Fibroblast of mammary gland (primary cell): ENCODE measurements at places on chromosomes 2 and 18.
A peak's percentile ranks its signal among the peaks of the same experiment; 100 is the strongest.

DNA sequence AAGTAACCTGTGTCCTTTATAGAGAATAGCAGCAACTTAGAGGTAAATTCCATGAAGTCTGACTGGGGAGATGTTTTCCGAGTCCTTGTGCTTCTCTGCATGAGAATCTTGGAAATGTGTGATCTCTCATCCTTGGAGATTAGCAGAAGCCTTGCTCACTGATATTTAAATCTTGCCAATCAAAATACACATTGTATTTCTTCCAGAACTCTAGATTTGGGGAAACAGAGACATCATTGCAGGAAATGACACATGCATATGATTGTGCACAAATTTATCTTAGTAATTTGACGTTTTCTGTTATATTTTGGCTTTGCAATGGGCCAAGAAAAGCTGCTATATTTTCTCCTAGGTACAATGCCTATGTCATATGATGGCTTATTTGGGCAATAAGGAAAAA lies 182.6 kb downstream of the ZNF804A start:
- DNase-seq: peak; percentile 3

- DNase-seq: no peak
Measured at GRCh38 chr2:162457490-162457889, 113.6 kb downstream of the GCA start.

DNA sequence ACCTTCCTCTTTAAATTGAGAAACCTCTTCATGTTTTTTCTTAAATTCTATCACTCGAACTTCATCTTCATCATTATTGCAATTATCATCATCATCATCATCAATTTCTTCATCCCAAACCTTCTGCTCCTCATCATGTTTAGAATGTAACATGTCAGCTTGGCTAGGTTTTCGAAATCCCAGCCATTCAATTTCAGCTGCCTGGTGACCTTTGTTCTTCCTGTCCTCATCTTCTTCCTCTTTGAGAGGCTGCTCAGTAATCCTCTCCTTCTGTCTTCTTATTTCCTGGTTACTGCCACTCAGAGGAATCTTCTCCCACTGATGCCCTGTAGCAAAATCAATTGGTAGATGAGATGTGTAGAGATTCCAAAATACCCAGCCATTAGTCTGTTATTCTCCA lies 4.2 kb downstream of the ERMN start:
- no peak for DNase-seq

DNA sequence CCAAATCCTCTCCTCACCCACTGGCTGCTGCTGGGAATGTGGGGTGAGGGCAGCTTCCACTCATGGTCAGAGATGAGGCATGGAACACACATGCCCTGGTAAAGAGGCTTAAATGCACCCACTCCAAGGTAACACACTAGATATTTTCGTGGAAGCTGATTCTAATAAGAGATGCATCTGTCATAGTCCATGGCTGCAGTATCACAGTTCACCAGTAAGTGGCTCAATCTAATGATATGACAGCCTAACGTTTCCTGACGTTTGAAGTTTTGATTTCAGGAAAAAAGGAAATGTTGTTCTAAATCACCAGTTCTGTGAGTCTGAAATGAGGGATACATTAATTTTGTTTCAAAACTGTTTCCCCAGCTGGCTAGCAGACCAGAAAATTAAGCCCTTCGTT lies 38.2 kb downstream of the LCT start:
- peak; percentile 14 for DNase-seq

- DNase-seq: peak; percentile 95
Measured at GRCh38 chr2:158756976-158757375, 38.1 kb upstream of the DAPL1 start.

- no peak for DNase-seq
Measured at GRCh38 chr18:44474591-44474990, 206.1 kb upstream of the SETBP1 start.

DNA sequence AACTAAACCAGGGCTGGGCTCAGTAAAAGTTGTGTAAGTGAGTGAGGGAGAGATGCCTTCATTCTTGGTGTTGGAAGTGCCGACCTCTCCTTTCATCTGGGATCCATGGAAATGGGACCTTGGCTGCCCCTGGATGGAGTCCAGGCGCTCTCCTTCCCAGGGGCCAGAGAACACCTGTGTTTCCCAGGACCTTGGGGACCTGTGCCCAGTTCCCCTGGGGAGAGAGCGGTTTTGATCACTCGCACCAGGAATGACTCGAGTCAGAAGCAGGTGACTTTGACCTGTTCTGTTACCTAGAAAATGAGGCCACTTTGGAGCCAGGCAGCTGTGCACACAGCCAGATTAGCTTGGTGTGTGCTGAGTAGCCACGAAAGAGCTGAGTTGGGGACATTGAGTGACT lies 97.3 kb downstream of the SH3BP4 start:
- no peak for DNase-seq
